Stimulated activated CD4-positive, alpha-beta T cell treated with anti-CD3 and anti-CD28 coated beads, Interleukin-1b, Interleukin-23, amount 100 ng/mL, for 4 hours (primary cell): ENCODE measurements at places on chromosomes 2 and 18.
A peak's percentile ranks its signal among the peaks of the same experiment; 100 is the strongest.

- no peak for DNase-seq
Measured at GRCh38 chr18:52715421-52715820, 375.4 kb downstream of the DCC start.

GRCh38 chr2:14641116-14641515, 8.6 kb downstream of the LRATD1 start:
- no peak for DNase-seq

DNA sequence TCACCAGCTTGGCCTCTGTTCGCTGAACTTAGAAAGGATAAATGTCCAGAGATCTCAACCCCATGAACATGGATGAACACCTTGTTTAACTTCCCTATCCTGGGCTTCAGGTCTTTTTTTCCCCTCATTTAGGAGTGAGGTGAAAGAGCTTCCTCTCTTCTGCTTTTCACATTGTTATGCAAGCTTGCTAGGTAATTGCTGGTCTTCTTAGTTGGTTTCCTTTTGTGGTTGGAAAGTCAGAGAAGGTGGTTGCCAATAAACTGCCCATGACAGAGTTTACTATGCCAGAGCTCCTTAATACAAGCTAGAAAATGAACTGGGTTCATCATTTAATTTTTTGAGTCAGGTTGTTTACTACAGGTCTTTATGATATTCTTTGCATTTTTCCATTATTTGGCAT, 16.6 kb downstream of the SLC9A4 start:
- DNase-seq: no peak

- no peak for DNase-seq
Measured at GRCh38 chr2:113167115-113167932, 6.4 kb upstream of the PSD4 start.

DNA sequence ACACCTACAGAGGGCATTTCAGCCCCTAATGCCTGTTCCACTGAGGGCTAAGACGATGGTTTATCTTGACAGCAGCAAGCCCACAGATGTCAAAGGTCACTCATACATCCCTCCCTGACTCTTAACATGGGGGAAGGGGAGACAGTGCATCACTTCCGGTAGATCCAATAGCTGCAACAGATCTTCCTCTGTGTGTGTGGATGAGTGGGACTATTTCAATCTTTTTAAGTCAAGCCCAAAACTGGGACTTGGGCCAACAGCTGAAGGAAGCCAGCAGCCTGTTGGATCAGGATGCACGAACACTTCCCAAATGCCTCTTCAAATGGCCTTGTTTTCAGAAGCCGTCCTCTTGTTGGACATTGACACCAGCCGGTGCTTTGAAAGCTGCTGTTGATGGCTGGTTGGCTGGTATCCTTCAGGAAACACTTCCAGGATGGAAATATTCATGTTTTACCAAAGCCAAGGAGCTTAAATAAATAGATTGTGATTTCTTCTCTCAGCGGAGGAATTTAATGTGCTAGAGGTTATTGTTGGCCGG, 59.2 kb downstream of the IL1R2 start:
- no peak for DNase-seq

GRCh38 chr2:86251840-86252266, 52.6 kb downstream of the MRPL35 start:
- DNase-seq: no peak

DNA sequence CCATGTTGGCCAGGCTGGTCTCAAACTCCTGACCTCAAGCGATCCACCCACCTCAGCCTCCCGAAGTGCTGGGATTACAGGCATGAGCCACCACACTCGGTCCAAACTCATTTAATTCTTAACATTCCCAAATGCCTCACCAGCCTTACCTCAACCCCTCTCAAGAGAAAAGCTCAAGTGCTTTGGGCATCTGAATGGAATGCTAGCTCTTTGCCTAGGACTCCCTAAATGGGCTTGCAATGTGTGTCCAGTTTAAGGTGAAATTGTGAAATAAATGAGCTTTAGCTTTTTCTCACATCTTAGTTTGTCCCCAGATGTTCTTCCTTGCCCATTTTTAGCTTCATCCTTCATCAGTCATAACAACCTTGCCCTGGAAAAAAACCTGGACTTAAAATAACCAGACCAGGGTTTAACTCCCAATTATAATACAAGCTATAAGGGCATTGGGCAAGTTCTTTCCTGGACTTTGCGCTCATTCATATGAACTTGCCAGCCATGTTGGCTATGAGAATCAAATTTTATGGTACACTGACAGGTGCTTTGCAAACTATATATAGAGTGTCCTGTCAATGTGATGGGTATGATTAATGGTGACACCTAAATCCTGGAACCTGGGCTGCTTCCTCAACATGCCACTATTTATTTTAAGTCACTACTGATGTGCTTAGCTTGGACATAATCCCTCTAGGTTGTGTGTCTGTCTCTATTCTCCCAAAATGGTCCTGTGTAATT, 95.1 kb upstream of the SERPINE2 start:
- no peak for DNase-seq

GRCh38 chr2:23386339-23387220, 1.6 kb downstream of the KLHL29 start:
- peak; percentile 19 for DNase-seq

GRCh38 chr18:60534538-60534937, 162.0 kb upstream of the MC4R start:
- no peak for DNase-seq

GRCh38 chr2:240912878-240913809, 7.0 kb downstream of the CROCC2 start:
- no peak for DNase-seq

GRCh38 chr2:227772932-227773331, 27.2 kb downstream of the SCYGR8 start:
- DNase-seq: no peak
